ENCODE measurements at places on chromosomes 1 and 21.

GRCh38 chr1:42773420-42773819 is 6.4 kb downstream of the C1orf50 start:
- no peak for DNase-seq
- no peak overlapping the region for H3K4me3 ChIP-seq
- peaks cover 24% of the 10 kb centered on the region for H3K36me3 ChIP-seq
- H3K4me1 ChIP-seq = peaks cover under 1% of the 10 kb centered on the region
- H3K27ac ChIP-seq = no peak overlapping the region

- H3K4me3 ChIP-seq = no peak overlapping the region
- H3K36me3 ChIP-seq = no peaks in the 10 kb centered on the region
- DNase-seq = no peak
- H3K4me1 ChIP-seq = no peaks in the 10 kb centered on the region
Observed at GRCh38 chr1:182357913-182358312, 33.7 kb downstream of the GLUL start.

DNA sequence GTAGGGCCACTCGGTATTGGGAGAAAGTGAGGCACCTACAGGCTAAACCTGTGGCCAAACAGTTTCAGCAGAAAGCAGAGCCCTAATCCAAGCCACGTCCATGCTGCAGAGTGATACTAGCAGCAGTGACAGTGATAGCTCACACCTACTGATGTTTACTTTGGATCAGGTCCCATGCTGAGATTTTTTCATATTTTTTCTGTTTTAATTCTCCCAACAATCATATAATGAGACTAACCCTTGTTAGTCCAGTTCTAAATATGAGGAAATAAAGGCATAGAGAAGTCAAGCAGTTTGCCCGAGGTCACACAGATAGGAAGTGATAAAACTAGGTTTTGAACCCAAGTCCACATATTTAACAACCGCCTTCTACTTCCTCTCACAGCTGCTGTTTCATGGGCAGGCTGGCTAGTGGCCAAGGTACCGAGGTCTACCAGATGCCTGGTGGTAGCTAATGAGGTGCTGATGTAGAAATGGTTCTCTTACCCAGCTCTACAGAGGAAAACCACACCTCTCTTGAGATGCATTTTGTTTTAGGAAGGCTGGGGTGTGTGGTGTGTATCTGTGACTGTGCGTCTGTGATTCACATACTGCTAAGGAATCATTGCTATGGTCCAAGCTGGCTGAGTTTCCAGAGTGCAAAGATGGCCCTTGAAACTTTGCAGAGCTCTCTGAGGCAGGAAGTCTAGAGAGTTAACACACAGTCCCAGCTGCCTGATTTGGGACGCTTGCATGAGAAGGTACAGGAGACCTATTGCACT is 80.3 kb upstream of the ARTN start:
- no peaks in the 10 kb centered on the region for H3K27me3 ChIP-seq
- no peak overlapping the region for H3K27ac ChIP-seq
- H3K4me1 ChIP-seq = peaks cover 15% of the 10 kb centered on the region

GRCh38 chr1:40760984-40761383 is 22.6 kb upstream of the KCNQ4 start:
- peaks cover 36% of the 10 kb centered on the region for H3K36me3 ChIP-seq
- DNase-seq = no peak
- H3K4me1 ChIP-seq = peaks cover 1% of the 10 kb centered on the region
- no peaks in the 10 kb centered on the region for H3K27me3 ChIP-seq

- H3K36me3 ChIP-seq = peaks cover 3% of the 10 kb centered on the region
- peaks cover 11% of the 10 kb centered on the region for H3K4me1 ChIP-seq
- no peaks in the 10 kb centered on the region for H3K27me3 ChIP-seq
- no peak overlapping the region for H3K27ac ChIP-seq
- peak; percentile 55 for DNase-seq
Observed at GRCh38 chr1:174913225-174913903, 86.4 kb upstream of the CACYBP start.

DNA sequence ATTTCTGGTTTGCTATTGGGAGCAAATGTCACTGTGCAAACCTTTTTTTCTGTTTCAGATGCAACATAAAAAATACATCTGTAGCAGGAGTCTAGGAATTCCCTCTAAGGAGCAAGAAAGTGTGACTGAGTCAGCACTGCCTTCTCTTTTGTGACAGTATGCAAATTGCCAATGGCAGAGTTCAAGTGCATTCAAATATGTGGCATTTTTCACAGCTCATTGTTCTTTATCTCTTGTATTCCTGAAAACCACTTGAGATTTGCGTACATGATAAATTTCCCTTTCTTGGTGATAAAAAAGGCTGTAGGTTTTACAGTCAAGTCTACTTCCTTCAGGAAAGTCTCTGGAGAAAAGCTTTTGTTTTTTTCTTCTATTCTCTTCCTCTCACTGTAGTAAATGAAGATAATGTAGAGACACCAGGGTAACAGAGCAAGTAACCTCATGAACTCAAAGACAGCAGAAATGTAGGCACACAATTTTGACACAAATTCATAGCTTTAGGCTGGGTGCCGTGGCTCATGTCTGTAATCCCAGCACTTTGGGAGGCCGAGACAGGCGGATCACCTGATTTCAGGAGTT is 129.7 kb upstream of the L1TD1 start:
- no peak overlapping the region for H3K4me3 ChIP-seq
- peaks cover 12% of the 10 kb centered on the region for H3K4me1 ChIP-seq
- H3K27me3 ChIP-seq = no peaks in the 10 kb centered on the region
- peaks cover 1% of the 10 kb centered on the region for H3K36me3 ChIP-seq
- H3K27ac ChIP-seq = no peak overlapping the region
- no peak for DNase-seq

GRCh38 chr1:41850029-41850428 is 68.7 kb downstream of the HIVEP3 start:
- DNase-seq = no peak
- no peak overlapping the region for H3K4me3 ChIP-seq
- H3K4me1 ChIP-seq = peaks cover 5% of the 10 kb centered on the region
- no peaks in the 10 kb centered on the region for H3K36me3 ChIP-seq

DNA sequence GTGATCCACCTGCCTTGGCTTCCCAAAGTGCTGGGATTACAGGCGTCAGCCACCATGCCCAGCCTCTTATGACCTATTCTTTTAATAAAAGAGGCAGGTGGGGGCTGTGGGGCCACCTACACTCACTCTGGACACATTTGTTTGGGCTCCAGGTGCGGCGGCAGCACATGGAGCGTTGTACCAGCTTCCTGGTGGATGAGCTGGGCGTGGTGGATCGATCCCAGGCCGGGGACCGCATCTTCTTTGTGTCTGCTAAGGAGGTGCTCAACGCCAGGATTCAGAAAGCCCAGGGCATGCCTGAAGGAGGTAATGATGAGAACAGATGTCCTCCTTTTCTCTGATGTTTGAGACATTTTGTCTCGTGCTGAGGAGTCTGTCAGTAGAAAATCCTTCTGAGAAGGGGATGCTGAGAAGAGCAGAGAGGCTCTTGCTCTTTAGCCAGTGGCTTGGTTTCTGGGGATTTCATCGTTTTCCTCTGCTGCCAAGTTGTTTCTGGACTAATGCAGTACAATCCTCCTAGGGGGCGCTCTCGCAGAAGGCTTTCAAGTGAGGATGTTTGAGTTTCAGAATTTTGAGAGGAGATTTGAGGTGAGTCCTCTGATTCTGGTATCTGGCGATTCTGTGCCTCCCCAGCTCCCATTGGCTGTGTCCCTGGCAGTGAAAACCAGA is 17.9 kb upstream of the MIIP start:
- DNase-seq = no peak
- H3K4me3 ChIP-seq = no peak overlapping the region
- H3K27ac ChIP-seq = no peak overlapping the region
- no peaks in the 10 kb centered on the region for H3K4me1 ChIP-seq
- H3K27me3 ChIP-seq = no peaks in the 10 kb centered on the region

GRCh38 chr1:13595411-13595810 is 11.8 kb downstream of the PDPN start:
- DNase-seq = no peak
- peaks cover 4% of the 10 kb centered on the region for H3K4me1 ChIP-seq
- no peak overlapping the region for H3K4me3 ChIP-seq

DNA sequence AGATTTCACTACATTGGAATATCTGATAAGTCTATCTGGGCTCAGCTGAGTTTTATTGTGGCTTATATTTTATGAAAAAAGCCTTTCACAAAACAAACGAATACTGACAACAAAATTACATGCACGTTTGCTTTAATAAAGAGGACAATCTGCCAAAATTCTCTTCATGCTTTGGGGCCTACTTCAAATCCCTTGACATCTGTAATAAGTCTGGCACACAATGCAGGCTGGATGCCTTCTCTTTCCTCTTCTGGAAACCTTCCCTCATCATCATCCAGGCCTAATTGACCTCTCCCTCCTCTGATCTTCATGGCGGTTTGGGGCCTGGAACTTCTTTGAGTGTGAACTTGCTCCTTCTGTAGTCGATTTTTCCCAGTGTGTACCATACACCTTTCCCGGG is 70.3 kb downstream of the MAP10 start:
- DNase-seq = peak; percentile 19
- H3K27me3 ChIP-seq = no peaks in the 10 kb centered on the region
- H3K4me1 ChIP-seq = peaks cover 2% of the 10 kb centered on the region
- H3K27ac ChIP-seq = no peak overlapping the region
- H3K4me3 ChIP-seq = no peak overlapping the region
- H3K36me3 ChIP-seq = no peaks in the 10 kb centered on the region

DNA sequence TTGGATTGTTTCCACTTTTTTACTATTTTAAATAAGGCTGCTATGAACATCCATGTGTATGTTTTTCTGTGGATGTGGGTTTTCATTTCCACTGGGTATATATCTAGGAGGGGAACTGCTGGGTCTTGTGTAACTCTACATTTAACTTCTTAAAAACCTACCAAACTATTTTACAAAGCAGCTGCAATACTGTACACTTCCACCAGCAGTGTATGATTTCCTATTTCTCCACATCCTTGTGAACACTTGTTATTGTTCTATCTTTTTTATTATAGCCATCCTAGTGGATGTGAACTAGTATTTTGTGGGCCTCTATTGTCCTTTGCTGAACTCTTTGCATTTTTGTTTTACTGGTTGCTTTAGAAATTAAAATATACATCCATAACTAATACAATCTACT is 33.4 kb downstream of the DIPK1A start:
- no peak overlapping the region for H3K4me3 ChIP-seq
- DNase-seq = no peak
- H3K36me3 ChIP-seq = no peaks in the 10 kb centered on the region
- peaks cover 2% of the 10 kb centered on the region for H3K4me1 ChIP-seq
- no peaks in the 10 kb centered on the region for H3K27me3 ChIP-seq
- no peak overlapping the region for H3K27ac ChIP-seq

GRCh38 chr1:232037774-232038388 is 411.3 kb downstream of the DISC1 start:
- H3K4me1 ChIP-seq = no peaks in the 10 kb centered on the region
- no peak for DNase-seq
- no peaks in the 10 kb centered on the region for H3K27me3 ChIP-seq
- no peaks in the 10 kb centered on the region for H3K36me3 ChIP-seq

DNA sequence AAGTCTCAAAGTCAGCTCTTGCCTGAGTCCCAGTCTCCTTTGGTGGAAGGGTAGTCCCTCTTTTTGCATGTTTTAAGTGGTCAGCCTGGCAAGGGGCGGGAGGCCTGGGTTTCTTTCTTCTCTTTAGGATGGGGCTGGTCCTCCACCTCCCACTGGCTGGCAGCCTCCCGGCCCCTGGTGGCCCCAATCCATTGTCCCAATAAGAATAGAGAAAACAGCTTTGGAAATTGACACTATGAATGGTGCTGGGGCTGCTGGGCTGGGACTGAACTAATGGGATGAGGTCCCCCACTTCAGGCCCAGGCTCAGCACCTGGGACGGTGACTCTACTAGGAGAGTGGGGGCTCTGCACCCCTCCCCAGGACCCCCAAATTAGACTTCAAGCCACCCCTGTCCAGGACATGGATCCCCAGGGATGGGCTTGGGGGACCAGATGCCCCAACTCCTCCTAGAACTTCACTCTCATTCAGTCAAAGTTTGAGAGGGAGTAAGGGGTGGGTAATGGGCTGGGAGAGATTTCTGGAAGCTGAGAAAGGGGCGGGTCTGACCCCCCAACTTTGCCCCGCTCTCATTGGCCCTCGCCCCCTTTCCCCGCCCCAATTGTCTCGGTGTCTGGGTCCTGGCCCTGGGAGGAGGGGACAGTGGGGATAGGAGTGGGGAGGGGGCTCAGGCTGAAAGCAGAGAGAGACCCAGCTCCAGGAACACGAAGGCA is 18.2 kb downstream of the SLC27A3 start:
- H3K4me3 ChIP-seq = no peak overlapping the region
- no peaks in the 10 kb centered on the region for H3K4me1 ChIP-seq
- H3K27ac ChIP-seq = no peak overlapping the region
- H3K27me3 ChIP-seq = no peaks in the 10 kb centered on the region
- no peaks in the 10 kb centered on the region for H3K36me3 ChIP-seq
- no peak for DNase-seq

- no peak overlapping the region for H3K27ac ChIP-seq
- no peak overlapping the region for H3K4me3 ChIP-seq
- H3K4me1 ChIP-seq = no peaks in the 10 kb centered on the region
- DNase-seq = peak; percentile 27
Observed at GRCh38 chr21:40636026-40636425, 210.9 kb downstream of the DSCAM start.

GRCh38 chr1:2493218-2493617 is 17.1 kb downstream of the PLCH2 start:
- no peak overlapping the region for H3K27ac ChIP-seq
- no peak for DNase-seq
- H3K27me3 ChIP-seq = no peaks in the 10 kb centered on the region

DNA sequence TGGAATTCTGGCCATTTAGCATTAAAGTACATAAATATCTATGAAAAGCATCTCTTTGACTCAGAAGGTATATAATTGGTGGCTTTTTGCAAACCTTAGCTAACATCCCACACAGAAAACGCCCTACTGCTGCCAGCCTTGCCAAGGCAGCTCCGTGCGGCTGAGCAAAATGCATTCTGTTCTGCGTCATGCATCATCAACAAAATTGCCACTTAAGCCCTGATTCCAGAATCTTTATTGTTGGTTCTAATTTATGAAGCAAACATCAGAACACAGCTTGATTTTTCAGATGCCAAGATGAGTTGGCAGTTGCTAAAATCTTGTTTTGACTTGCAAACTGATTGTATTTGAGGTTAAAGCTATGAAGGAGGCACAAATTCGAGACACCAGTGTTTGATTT is 314.9 kb upstream of the DEPDC1 start:
- H3K27ac ChIP-seq = no peak overlapping the region
- no peak overlapping the region for H3K4me3 ChIP-seq
- no peaks in the 10 kb centered on the region for H3K27me3 ChIP-seq
- H3K4me1 ChIP-seq = no peaks in the 10 kb centered on the region
- H3K36me3 ChIP-seq = no peaks in the 10 kb centered on the region
- no peak for DNase-seq

- H3K27ac ChIP-seq = no peak overlapping the region
- H3K27me3 ChIP-seq = no peaks in the 10 kb centered on the region
- no peak for DNase-seq
- no peaks in the 10 kb centered on the region for H3K36me3 ChIP-seq
- H3K4me1 ChIP-seq = no peaks in the 10 kb centered on the region
- H3K4me3 ChIP-seq = no peak overlapping the region
Observed at GRCh38 chr1:225953315-225953714, 12.3 kb upstream of the LEFTY2 start.

Data from lung (tissue), 17 donors.